ENCODE measurements at places on chromosomes 11 and 22.
A peak's percentile ranks its signal among the peaks of the same experiment; 100 is the strongest.

- no peak for DNase-seq
Observed at GRCh38 chr11:75600356-75600755, 38.3 kb downstream of the SERPINH1 start.

- no peak for DNase-seq
Observed at GRCh38 chr11:69330330-69330729, 36.4 kb downstream of the MYEOV start.

GRCh38 chr11:94741022-94741679 lies 27.0 kb upstream of the AMOTL1 start:
- DNase-seq: peak; percentile 22

- DNase-seq: no peak
Observed at GRCh38 chr11:8867035-8867434, 44.0 kb upstream of the AKIP1 start.

GRCh38 chr11:78253797-78254196 lies 65.1 kb downstream of the USP35 start:
- DNase-seq: no peak

Data from neural crest cell (in vitro differentiated cells).